Psoas muscle (tissue), 8 donors: ENCODE measurements at places on chromosomes 4 and X. TPM values are rescaled to one million over a fixed set of nuclear protein-coding genes. Genes with fewer than 3 reads are reported as not detected.

DNA sequence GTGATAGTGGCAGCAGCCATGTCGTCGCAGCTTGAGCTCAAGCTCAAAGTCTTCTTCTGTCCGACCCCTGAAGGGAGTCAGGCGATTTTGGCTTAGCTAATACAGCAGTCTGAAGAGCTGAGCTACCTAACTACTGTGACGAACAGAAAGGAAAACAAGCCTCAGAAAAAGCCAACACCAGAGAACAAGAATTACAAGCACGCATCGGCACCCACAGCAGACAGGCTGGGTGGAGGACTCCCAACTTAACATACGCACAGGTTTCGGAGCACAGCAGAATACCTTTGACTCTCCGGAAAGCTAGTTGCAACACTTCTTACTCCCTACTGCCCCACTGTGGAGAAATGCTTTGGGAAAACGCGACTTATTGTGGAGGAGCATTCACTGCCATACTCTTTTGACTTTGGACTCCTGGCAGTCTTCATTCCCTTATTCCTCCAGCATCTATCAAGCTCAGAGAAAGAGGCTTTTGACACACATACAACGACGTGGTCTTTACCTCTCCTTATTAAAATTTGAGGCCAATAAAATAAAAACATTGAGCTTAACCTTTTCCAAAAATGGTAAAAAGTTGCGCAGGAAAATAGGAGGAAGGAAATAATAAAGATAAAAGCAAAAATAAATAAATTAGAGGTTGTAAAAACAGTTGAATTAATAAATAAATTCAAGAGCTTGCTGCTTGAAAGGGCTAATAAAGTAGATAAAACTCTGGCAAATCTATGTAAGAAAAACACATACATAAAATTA, 41.3 kb upstream of the GPC3 start:
- no peak for DNase-seq

Gene FGFBP1
- total RNA-seq, result not detected

- no peak for DNase-seq
Measured at GRCh38 chrX:118614150-118614549, 113.3 kb upstream of the IL13RA1 start.

DNA sequence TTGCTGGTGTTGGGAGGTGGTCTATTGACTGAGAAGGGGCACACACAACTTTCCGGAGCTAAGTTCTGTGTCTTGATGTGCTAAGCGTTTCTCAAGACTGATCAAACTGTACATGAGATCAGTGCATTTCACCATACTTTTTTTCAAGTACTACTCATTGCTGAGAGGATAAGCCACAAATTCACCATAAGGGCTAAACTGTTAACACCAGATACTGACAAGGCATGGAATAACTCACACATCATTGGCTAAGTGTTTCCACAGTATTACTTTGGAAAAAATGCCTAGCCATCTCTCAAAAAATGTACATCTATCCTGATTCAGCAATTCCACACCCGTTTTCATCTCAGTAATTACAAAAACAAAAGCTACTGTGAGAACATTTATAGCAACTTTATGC, 13.0 kb downstream of the RBMX start:
- DNase-seq, result no peak
